ENCODE measurements at places on chromosomes 16 and 17. TPM values are rescaled to one million over a fixed set of nuclear protein-coding genes. Genes with fewer than 3 reads are reported as not detected.

The PRPSAP2 gene
- total RNA-seq, result 76.4 TPM

The NOG gene
- not detected for total RNA-seq

The SPNS2 gene
- total RNA-seq, result 0.09 TPM

The KRTAP9-8 gene
- total RNA-seq, result not detected

The HS3ST3B1 gene
- total RNA-seq, result 9.8 TPM

The NPIPA2 gene
- total RNA-seq, result 5.1 TPM

DNA sequence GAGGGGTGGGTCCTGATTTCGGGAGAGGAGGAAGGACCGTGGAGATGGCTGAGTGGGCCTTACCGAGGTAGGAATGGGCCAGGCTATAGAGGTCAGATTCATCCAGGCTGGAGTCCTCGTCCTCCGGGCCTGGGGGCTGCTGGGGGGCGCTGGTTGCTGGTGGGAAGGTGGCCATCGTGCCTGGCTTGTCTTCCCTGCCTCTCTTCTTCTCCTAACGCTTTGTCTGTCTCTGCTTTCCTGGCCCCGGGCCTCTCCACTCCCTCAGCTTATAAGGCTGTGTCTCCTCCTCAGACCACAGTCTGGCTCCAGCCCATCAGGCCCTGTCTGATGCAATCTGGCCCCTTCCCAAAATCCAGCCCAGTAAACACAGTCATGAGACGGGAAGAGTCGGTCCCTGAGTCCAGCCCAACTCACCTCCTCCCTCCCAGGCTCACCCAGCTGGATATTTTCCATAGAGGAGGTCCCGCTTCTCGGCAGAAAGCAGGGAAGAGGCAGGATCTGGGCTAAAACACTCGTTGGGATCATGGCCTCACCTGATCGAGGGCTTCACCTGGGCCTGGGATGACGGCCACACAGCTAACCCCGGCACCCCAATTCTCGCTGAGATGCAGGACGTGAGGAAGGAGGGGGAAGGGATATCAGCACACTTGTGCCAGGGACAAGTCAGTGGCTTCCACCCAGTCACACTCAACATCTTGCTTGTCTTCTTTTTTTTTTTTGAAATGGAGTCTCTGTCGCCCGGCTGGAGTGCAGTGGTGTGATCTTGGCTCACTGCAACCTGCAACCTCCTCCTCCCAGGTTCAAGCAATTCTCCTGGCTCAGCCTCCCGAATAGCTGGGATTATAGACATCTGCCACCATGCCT lies at the start of gene NUPR1:
Gene NUPR1 (minus strand): TSS at position 242 of the 864 bp plus-strand sequence. CDS start 67 bp downstream, at position 175.
- no peak within 1 kb of the TSS for H3K27ac ChIP-seq
- H3K27me3 ChIP-seq, result no peaks in the 10 kb centered on the region
- no peaks in the 10 kb centered on the region for H3K36me3 ChIP-seq
- peaks cover 17% of the 10 kb centered on the region for H3K4me1 ChIP-seq

GRCh38 chr17:48006936-48007709 lies 30.5 kb downstream of the COPZ2 start:
- H3K27ac ChIP-seq, result no peak overlapping the region
- H3K36me3 ChIP-seq, result no peaks in the 10 kb centered on the region
- H3K4me3 ChIP-seq, result no peak overlapping the region
- DNase-seq, result no peak

DNA sequence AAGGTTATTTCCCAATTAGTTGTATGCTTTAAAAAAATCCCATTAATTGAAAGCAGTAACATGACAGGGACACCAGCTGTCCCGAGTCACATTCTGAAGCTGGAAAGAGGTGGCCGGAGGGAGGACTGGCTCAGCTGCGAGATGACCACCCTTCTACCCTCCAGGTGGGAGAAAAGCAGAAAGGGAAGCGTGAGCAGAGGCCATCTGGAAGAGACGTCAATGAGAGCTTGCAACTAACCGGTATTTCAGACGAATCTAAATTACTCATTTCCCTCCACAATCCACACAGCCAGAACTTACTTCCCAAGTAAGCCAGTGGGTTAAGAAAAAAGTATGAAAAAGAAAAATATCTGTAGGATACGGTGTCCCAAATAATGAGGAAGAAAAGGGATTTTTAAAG lies 28.5 kb upstream of the SLC38A8 start:
- peaks cover 59% of the 10 kb centered on the region for H3K36me3 ChIP-seq
- H3K4me1 ChIP-seq, result no peaks in the 10 kb centered on the region
- H3K27ac ChIP-seq, result no peak overlapping the region
- no peak for DNase-seq

GRCh38 chr17:78473951-78474613 lies 95.6 kb downstream of the PGS1 start:
- no peak overlapping the region for H3K4me3 ChIP-seq
- H3K4me1 ChIP-seq, result no peaks in the 10 kb centered on the region
- no peak overlapping the region for H3K27ac ChIP-seq
- H3K36me3 ChIP-seq, result no peaks in the 10 kb centered on the region

DNA sequence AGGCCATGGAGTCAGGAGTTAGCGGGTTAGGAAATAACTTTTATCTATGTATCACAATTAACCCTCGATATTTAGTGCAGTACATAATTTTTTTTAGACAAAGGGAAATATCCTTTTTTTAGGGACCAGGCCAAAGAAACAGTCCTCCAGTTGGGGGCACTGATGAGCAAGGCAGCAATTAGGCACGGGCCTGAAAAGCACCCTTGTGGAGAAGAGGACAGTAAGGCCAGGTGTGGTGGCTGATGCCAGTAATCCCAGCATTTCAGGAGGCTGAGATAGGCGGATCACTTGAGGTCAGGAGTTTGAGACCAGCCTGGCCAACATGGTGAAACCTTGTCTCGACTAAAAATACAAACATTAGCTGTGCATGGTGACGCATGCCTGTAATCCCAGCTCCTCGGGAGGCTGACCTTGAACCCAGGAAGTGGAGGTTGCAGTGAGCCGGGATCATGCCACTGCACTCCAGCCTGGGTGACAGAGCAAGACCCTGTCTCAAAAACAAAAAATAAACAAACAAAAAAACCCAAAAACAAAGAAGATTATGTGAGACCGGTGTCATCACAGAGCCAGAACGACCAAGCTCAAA lies 158.3 kb upstream of the NOL11 start:
- DNase-seq, result no peak
- H3K4me1 ChIP-seq, result no peaks in the 10 kb centered on the region
- H3K36me3 ChIP-seq, result no peaks in the 10 kb centered on the region
- no peaks in the 10 kb centered on the region for H3K27me3 ChIP-seq
- no peak overlapping the region for H3K27ac ChIP-seq

DNA sequence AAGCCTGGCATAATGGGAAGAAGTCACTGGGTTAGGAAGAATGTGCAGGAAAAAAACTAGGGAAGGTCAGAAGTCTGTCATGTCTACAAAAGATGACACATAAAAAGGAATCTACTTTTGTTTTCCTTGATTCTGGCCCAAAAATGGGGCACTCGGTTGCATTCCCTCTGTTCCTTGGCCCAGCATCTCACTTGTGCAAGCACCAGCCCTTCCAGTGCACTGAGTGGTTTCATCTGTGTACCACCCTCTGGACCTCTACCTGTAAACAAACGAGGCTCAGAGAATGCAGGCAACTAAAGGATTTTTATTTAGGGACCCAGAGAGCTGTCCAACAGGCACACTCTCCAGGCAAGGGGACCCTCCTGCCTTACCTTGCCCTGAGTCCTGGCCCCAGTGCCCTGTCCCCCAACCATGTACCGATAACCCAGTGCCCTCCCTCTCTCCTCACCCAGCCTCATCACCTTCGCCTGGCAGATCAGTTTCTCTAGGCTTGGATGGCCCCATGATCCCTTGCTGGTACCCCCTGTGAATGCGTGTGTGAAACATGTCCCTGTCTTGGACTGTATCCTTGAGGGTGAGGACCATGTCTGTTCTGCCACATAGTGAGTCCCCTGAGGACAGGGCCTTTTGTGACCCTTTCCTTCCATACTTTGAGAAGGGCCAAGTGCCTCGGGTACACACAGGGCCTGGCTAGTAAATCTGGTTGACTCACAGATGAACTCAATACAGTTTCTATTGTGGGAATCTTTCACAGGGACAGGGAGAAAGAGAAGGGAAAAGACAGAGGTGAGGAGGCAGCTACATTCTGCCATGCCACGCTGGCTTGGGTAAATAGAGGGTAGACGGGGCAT lies 13.3 kb downstream of the NXPH3 start:
- H3K27ac ChIP-seq, result no peak overlapping the region
- no peak overlapping the region for H3K4me3 ChIP-seq
- no peaks in the 10 kb centered on the region for H3K4me1 ChIP-seq
- H3K36me3 ChIP-seq, result no peaks in the 10 kb centered on the region
- H3K27me3 ChIP-seq, result no peaks in the 10 kb centered on the region

GRCh38 chr17:83174362-83175118 lies 95.1 kb downstream of the METRNL start:
- no peaks in the 10 kb centered on the region for H3K36me3 ChIP-seq
- DNase-seq, result no peak
- no peak overlapping the region for H3K27ac ChIP-seq
- H3K27me3 ChIP-seq, result peaks cover 14% of the 10 kb centered on the region
- no peaks in the 10 kb centered on the region for H3K4me1 ChIP-seq

DNA sequence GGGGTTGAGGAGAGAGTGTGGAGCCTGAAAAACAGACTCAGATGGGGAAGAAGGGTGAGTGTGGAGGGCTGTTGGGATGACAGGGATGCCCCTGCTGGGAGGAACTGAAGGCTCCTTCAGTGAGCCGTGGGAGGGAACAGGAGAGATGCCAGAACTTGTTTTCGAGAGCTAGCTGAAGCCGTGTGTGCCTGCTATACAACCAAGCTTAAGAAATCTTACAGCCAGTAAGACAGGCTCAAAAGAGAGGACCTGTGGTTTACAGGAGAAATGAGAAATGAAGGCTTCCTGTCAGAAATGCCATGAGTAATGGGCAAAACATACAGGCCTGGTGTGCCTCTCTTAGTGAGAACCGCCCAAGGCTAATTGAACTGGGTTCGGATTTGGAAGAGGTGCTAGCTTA lies 99.6 kb downstream of the SPACA3 start:
- no peak overlapping the region for H3K27ac ChIP-seq
- DNase-seq, result no peak
- peaks cover 8% of the 10 kb centered on the region for H3K27me3 ChIP-seq
- no peaks in the 10 kb centered on the region for H3K4me1 ChIP-seq
- H3K36me3 ChIP-seq, result no peaks in the 10 kb centered on the region
- H3K4me3 ChIP-seq, result no peak overlapping the region

DNA sequence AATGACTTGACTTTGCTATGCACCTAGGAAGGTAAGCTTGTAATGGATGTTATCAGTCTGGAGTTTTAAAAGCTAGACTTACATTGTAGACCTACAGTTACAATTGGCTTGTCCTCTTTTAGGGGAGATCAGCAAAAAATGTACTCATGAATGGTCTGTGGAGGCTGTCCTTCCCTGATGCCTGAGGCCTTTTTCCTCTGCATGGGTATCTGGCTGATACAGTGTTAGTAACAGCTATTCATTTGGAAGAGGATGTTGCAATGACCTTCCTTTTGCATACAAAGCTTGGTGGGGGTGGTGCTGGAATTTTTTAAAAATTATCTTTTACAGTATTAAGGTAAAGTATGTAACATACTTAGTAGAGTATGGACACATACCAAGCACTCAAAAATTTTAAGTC lies 525.5 kb downstream of the KIF2B start:
- H3K4me1 ChIP-seq, result no peaks in the 10 kb centered on the region
- no peak overlapping the region for H3K27ac ChIP-seq
- no peaks in the 10 kb centered on the region for H3K36me3 ChIP-seq
- DNase-seq, result no peak
- no peak overlapping the region for H3K4me3 ChIP-seq
- H3K27me3 ChIP-seq, result no peaks in the 10 kb centered on the region

DNA sequence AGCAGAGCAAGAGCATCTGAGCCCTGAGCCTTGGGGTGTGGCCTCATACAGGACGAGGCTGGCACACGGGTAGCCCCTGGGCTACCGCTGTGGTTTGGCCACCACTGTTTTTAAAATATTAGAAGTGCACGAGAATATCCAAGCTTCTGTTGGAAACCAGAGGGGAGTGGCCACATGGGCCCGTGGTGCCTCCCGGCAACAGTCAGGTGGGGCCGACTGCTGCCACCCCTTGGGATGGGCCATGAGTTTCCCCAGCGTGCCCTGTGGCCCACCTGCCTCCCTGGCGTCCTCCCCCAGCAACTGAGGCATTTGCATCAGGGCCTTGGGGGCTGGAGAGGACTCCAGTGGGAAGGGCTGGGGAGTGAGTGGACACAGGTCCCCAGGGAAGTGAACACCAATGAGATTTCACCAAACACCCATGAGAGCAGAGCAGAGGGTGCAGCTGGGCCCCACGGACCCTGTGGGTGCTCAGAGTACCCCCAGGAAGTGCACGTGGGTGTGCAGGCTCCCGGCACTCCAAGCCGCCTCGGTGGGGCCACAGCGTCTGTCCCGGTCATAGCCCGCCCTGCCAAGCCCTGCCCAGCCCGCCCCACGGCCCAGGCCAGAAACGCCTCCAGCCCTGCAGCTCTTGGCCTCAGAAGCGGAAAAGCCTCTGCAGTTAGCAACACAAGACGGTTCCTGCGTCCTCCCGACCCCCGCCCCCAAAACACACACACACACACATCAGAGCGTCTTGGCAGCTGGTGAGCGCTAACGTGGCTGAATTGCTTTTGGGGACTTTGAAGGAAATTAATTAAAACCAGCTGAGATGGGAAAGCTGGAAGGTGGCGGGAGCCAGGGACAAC lies 22.7 kb downstream of the ZNF469 start:
- no peak for DNase-seq
- H3K27ac ChIP-seq, result no peak overlapping the region
- H3K4me3 ChIP-seq, result no peak overlapping the region
- H3K4me1 ChIP-seq, result peaks cover 6% of the 10 kb centered on the region

- peaks cover 67% of the 10 kb centered on the region for H3K36me3 ChIP-seq
- no peaks in the 10 kb centered on the region for H3K27me3 ChIP-seq
- H3K4me3 ChIP-seq, result no peak overlapping the region
Measured at GRCh38 chr17:4186357-4186881, 43.4 kb downstream of the CYB5D2 start.

GRCh38 chr16:49629851-49630250 lies 226.1 kb downstream of the ZNF423 start:
- H3K4me3 ChIP-seq, result no peak overlapping the region
- H3K27me3 ChIP-seq, result no peaks in the 10 kb centered on the region
- no peaks in the 10 kb centered on the region for H3K36me3 ChIP-seq

All from activated T-helper 2 cell treated with anti-CD3 and anti-CD28 coated beads, Interferon-gamma antibody, Interleukin-2, Interleukin-4, amounts not matched to agents 10 μg/mL and 5 μg/mL and 100 μg/mL, durations not matched to agents 14 hours and 24 hours and 36 hours (primary cell).